NCI-H1417 treated with DMSO at 0.1 percent for 48 hours (cell line): ENCODE measurements at places on chromosomes 6 and 20.

GRCh38 chr6:157233686-157234085 lies 89.6 kb downstream of the TMEM242 start:
- no peak for DNase-seq

DNA sequence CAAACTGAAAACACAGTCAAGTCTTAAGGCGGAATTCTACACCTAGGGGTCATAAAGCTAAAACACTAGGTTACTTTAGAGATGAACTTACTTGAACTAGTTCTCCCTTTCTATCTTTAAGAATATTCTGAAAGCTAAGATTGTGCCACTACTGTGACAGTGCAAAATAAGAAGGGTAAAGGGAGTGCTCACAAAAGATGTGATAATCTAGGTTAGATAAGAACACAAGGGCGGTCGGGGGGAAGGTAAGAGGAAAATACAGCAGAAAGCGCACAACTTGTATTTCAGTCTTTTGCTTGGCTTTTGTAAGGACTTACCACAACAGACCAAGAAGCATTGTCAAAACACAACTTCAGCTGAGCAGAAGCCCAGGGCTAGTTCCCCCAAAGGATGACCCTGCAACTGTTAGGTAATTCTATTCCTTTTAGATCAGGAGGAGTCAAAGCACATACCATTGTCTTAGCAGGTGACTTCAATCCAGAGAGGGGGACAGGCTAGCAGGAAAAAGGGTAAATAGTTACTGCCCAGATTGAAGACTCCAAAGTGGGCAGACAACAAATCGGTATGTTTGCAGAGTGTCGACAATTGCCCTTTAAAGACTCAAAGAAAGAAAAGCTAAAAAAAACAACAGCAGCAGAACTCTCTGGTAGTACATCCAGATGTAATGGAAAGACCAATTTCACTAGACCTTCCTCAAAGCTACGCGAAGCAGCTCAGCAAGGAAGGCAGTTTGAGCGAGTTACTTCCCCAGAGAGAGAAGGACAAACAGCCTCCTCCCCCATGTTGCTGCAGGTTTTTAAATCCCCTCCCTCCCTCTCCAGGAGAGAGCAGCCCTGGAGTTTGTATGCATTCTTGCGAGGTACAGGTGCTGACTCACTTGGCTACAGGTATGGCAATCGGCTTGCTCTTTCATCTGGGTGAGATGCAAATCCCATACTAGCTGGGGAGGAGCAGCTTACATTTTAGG lies 59.0 kb downstream of the RIPOR2 start:
- DNase-seq: no peak

DNA sequence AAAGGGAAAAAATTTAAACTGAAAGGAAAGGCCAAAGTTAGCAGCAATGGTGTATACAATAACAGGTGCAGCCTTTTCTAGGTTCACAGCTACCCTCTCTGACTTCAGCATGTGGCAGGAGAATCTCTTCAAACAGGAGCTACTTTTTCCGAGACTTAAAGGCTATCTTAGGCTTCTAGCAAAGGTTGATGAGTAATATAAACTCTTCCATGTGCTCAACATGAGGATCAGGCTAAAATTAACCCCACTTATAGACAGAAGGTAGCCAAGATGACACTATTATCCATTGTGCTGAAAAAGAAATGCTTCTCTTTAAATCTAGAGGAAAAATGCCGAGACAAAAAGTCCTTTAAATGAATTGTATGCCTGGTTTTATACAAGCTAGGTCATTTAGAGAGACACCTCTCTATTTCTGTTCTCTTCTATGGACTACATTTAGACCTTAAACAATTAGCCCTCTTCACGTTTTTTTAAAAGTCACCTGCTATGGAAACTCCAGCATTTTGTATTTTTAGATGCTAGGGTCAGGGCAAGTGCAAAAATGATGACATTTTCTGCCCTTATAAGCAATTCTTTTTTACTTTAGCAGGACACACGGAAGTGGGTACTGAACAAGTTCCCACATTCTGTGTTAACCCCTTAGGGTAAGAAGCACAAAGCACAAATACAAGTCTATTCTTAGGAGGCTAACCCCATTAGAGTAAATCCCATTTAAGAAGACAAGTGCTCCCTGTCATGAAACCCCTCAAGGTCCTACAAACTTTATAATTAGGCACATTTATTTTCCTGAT lies 216.8 kb upstream of the CITED2 start:
- no peak for DNase-seq

DNA sequence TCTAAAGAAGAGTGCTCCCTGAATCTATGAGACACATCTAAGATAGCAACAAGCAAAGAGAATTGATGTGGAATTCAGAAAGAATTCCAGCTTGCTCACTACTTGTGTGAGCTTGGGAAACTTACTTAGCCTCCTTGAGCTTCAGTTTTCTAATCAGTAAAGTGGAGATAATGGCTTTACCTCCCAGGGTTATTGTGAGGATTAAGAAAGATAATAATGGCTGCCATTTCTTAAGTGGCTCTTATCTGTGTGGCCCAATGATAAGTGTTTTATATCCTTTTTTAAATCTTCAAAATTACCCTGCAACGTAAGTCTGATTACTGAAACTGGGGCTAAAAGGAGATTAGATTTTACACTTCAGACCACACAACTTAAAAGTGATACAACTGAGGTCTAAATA lies 418.5 kb downstream of the LMBRD1 start:
- DNase-seq: no peak

DNA sequence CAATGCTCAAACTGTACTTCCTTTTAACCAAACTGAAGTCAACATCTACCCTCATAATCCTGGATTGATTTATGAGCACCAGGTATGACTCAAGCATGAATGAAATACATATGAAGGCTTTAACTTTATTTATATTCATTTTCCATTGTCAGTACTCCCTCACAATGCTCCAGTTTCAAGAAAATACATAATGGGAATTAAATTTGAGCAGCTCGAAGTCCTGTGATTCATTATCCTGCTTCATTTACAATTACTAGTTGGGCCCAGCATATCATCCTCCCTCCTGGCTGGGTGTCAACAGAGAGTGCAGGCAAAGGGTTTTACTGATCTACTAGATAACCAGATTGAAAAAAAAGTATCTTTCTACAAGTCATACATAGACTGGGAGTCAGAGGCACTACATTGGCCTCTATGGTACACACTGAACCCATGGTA lies 10.1 kb downstream of the SAMHD1 start:
- DNase-seq: no peak

DNA sequence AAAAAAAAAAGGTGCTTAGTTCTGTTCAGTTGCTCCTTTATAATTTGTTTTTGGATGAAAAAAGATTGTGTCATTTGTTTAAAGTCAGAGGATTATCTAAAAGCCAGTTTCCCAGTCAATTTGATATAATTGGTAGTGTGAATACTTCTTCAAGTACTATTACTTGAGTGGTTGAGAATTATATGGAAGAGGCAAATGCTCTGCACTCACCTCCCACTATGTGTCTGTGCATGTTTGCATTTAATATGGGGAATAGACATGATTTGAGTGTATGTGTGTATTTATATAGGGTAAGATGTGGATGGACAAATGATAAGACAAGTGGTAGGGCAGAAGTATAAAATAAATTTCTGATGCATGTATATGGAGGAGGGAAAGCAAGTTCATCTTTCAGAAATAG lies 15.8 kb downstream of the GJA1 start:
- no peak for DNase-seq

GRCh38 chr6:37095997-37096396 lies 74.0 kb upstream of the PIM1 start:
- no peak for DNase-seq

GRCh38 chr6:89862273-89862672 lies 32.0 kb upstream of the GJA10 start:
- DNase-seq: no peak

DNA sequence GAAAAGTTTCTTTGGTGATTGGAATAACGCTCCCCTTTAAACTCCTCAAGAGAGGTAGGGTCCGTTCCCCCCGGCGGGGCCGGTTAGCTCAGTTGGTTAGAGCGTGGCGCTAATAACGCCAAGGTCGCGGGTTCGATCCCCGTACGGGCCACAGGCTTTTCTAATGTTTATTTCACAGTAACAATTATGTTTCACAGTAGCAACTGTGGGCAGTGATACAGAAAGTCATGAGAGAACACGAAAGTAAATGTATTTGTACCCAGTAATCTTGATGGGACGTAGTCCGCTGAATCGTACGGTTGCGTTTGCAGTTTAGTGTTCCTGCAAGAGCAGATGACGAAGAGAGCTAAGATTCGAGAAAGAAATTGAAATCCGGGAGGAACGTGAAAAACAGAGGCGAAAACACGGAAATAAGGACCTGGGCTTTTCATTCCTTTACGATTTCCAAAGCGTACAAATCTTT lies 505.5 kb downstream of the PRIM2 start:
- no peak for DNase-seq

DNA sequence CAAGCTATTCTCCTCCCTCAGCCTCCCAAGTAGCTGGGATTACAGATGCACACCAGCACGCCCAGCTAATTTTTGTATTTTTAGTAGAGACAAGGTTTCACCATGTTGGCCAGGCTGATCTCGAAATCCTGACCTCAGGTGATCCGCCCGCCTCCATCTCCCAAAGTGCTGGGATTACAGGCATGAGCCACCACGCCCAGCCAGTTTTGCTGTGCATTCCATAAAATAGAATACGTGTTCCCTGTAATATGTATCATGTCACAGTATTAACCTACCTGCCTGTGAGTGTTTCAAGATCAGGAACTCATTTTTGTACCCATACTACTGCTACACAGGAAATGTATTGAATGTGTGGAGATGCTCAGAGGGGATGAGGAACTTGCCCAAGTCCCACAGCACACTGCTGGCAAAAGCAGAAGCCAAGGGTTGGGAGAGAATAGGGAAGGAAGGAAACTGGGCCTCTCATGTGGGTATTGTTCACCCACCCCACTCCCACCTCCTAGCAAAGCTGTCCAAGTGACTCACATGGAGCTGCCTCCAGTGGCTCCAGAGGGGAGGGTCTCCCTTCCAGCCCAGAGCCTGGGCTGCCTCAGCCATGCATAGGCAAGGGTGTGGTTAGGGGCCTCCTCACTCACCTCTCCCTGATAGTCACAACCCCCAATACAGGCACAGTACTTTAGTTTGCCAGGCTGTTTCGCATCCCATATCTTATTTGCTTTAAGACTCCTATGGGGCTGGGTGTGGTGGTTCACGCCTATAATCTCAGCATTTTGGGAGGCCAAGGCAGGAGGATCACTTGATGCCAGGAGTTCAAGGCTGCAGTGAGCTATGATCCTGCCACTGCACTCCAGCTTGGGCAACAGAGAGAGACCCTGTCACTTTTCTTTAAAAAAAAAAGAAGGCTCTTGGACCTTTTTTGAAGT lies 9.4 kb downstream of the HM13 start:
- DNase-seq: no peak

GRCh38 chr20:10180651-10181235 lies 37.9 kb upstream of the SNAP25 start:
- no peak for DNase-seq

DNA sequence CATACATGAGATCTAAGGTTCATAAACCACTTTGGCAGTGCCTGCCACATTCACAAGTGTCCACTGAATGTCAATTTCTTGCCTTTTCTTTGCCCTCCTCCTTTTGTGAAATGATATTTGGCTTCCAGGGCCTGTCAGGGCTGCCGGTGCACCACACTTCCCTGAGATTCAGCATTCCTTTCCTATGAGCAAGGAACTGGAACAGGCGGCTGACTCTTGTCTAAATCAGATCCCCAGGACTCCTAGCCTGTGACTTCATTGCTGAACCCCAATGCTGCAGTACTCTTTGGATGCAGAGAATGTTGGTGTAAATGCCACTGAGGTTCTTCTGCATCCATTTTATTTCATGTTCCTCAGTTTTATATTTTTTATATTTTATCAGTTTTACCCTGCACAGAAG lies 172.2 kb downstream of the ARID1B start:
- no peak for DNase-seq

DNA sequence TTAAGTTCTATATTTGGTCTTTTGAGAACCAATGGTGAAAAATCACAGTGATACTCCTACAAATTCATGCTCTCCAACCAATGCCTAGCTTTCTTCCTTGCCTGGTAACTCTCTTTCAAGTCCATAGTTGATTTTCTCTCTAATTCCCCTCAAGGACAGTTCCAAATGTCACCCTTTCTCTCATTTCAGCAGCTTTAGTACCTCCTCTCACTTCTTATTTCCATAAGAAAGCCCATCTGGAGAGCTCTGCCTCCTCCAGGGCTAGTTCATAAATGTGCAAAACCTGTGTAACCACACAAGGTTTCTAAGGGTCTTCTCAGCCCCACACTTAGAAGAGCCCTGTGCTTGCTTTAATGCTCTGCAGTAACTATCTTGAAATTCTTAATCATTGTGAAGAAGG lies 155.4 kb upstream of the PLCB4 start:
- no peak for DNase-seq

DNA sequence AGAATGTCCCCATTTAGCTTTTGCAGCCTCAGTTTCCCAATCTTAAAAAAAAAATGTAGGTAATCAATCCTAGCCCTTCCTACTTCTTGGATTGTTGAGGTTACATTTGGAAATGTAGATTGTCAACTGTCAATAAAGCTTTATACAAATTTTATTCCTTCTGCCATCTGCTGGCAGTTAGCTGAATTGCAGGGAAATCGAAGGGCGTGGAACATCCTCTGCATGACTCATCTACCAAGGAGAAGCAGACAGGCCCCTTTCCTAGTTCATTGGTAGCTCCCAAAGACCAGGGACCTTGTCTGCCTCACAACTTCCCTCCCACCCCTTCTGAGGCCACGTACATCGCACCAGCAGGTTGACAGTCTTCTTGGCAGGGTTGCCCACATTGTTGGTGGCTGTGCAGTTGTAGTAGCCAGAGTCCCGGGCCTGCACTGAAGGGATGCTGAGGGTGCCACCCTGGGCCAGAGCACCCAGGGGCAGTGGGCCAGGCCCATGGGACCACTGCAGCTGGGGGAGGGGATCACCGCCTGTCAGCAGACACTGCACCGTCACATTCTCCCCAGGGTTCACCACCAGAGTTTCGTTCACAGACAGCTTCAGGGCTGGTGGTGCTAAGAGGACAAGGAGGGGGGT lies 43.6 kb downstream of the MDGA1 start:
- DNase-seq: no peak

- DNase-seq: no peak
Observed at GRCh38 chr6:32941214-32941768, 463 bp upstream of the HLA-DMB start.

DNA sequence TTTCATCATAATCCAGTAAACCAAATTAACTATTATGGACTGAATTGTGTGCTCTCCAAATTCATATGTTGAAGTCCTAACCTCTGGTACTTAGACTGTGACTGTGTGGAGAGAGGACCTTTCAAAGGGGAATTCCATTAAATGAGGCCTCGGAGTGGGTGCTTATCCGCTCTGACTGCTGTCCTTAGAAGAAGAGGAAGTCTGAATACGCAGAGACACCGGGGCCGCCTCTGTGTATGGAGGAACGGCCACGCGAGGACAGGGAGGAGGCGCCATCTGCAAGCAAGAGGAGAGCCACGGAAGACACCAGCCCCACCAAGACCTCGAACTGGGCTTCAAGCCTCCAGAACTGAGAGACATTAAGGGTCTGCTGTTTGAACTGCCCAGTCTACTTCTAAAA lies 35.6 kb upstream of the RPS6KA2 start:
- DNase-seq: no peak

- no peak for DNase-seq
Observed at GRCh38 chr6:137903274-137903932, 36.3 kb downstream of the TNFAIP3 start.

- DNase-seq: no peak
Observed at GRCh38 chr6:127107916-127108315, 10.6 kb upstream of the RSPO3 start.
